ENCODE measurements at places on chromosomes 11 and 22.

DNA sequence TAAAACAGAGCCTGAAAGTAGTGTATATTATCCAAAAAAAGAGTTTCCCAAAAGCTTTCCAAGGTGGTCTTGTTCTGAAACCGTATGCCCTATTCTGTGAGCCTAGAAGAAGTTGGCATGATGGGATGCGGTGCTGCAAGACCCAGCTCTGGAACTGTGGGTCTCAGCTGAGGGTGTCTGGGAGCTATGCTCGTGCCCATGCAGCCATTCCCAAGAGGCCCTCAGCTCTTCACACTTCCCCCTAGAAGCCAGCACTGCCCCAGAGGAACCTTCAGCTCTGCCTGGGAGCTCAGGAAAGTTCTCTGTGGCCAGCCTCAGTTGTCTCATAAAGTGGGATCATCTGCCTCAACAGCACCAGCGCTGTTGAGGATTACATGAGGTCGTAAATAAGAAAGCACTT lies 6.4 kb upstream of the SYT12 start:
- DNase-seq = no peak

GRCh38 chr22:20550851-20551744 lies 43.7 kb downstream of the MED15 start:
- no peak for DNase-seq

DNA sequence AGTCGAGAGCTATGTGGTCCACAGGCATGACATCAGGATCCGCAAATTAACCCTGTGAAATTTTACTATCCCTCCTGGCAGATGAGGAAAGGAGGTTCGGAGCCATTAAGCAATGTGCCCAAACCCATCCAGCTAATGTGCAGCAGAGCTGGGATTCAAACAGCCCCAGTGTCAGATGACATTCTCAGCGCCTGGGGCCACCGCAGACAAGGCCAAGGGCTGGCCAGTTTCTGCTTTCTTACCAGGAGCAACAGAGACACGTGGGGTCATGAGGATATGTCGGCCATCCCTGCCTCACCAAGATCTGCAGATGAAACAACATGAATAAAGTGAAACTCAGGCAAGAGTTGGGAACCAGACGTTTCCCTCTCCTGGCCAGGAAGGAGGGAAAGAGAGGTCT lies 110.2 kb downstream of the TENM4 start:
- no peak for DNase-seq

GRCh38 chr11:66901964-66902390 lies 45.1 kb downstream of the LRFN4 start:
- no peak for DNase-seq

GRCh38 chr22:42856865-42857704 lies at the start of gene ARFGAP3:
Gene ARFGAP3 (minus strand): TSS chr22:42857273. CDS start chr22:42857182, 91 bp downstream.
- peak; percentile 83 for DNase-seq

All from stimulated activated CD8-positive, alpha-beta memory T cell treated with anti-CD3 and anti-CD28 coated beads, Interleukin-15, amount 100 ng/mL, for 1 hour (primary cell).